ENCODE measurements at places on chromosomes 16 and 17.

GRCh38 chr17:68382582-68383085, 74.7 kb downstream of the WIPI1 start:
- DNase-seq: no peak

DNA sequence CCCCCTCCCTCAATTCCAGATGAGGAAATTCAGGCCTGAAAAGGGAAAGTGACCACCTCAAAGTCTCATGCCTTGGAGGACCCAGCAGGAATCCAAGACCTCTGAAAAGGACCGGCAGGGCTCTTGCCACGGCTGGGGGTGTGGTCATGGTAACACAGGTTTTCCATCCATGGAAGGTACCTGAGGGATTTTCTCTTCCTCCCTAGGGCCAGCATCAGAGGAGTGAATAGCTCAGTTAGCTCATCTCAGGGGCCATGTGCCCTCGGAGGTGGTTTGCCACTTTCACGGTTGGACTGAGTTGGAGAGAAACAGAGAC, 1.3 kb downstream of the CIITA start:
- no peak for DNase-seq

DNA sequence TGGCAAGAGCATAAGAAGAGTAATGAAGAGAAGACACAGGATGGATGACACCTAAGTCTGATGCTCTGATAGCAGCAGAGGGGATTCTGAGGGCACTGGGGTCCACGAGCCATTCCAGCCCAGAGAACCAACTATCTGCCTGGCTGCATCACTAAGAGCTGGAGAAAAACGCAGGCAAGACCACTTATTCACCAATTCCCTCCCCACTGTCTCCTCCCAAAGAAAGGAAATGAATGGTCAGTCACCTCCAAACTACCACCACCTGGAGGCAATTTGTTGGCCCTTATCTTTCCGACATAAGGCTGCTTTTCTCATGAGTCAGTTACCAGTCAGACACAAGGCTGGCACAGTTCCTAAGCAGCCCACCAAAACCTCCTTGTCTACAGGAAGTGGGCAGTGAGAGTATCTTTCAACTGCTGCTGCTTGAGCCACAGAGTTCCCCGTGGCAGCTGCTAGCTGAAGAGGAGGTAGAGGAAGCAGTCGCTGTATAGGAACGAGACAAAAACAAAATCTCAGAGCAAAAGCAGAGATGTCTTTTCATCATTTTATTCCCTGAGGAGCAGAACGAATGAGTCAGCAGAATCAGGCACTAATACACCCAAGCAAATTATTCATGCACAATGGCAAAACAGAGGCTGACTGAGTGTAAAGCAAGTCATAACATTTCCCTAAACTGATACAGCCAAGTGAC, 111.1 kb downstream of the SMG6 start:
- no peak for DNase-seq

- DNase-seq: no peak
Measured at GRCh38 chr17:2113279-2113622, 58.3 kb downstream of the HIC1 start.

DNA sequence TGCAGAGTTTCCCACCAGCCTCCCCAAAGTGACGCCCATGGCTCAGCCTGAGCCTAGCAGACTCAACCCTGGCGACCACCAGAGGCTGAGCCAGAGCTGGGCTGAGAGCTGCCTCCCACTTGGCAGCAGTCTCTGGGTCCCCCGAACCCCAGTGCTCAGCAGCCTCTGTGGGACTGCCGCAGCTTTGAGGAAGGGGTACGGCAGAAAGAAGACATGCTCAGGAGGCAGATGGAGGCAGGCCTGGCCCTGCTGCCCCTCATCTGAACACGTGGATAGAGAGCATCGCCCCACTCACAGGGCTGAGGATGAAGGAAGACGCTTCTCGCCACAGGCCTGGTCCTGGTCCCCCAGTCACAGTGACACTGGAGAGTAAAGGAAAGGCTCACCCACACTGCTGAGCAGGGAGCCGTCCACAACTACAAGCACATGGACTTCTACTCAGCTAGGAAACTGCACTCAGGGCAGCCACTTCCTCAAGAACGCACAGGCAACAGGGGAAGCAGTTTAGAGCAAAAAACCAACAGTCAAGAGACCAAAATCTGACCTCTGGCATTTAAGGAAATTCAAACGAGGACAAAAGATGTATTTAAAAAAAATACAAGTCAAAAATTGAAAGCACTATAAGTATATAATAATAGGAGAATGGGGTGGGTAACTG, 45.2 kb upstream of the GSG1L start:
- no peak for DNase-seq

GRCh38 chr17:17538417-17539391, 42.5 kb upstream of the RASD1 start:
- DNase-seq: no peak

GRCh38 chr17:78442648-78443218, 64.3 kb downstream of the PGS1 start:
- no peak for DNase-seq

DNA sequence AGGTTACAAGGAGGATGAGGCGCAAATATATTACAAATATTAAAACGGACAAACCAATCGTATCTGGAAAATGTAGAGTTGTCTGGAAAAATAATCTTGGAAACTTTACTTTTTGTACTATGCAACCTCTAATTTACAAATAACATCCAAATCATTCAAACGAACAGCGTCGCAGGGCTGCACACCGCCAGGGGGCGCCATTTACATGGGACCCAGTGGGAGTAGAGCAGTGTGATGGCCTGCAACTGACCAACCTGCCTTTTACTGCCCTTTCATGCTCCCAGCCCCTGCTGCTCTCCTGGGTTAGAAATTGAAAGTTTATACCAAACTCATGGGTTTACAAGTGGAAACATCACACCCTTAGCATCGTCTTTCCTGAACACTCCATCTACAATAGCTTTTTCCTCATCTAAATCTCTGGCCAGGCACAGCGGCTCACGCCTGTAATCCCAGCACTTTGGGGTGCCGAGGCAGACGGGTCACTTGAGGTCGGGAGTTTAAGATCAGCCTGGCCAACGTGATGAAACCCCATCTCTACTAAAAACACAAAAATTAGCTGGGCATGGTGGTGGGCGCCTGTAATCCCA, 10.0 kb downstream of the PITPNC1 start:
- peak; percentile 59 for DNase-seq

GRCh38 chr17:44376124-44376523, 12.5 kb upstream of the FAM171A2 start:
- DNase-seq: no peak

- no peak for DNase-seq
Measured at GRCh38 chr16:13110124-13110796, 208.9 kb downstream of the SHISA9 start.

DNA sequence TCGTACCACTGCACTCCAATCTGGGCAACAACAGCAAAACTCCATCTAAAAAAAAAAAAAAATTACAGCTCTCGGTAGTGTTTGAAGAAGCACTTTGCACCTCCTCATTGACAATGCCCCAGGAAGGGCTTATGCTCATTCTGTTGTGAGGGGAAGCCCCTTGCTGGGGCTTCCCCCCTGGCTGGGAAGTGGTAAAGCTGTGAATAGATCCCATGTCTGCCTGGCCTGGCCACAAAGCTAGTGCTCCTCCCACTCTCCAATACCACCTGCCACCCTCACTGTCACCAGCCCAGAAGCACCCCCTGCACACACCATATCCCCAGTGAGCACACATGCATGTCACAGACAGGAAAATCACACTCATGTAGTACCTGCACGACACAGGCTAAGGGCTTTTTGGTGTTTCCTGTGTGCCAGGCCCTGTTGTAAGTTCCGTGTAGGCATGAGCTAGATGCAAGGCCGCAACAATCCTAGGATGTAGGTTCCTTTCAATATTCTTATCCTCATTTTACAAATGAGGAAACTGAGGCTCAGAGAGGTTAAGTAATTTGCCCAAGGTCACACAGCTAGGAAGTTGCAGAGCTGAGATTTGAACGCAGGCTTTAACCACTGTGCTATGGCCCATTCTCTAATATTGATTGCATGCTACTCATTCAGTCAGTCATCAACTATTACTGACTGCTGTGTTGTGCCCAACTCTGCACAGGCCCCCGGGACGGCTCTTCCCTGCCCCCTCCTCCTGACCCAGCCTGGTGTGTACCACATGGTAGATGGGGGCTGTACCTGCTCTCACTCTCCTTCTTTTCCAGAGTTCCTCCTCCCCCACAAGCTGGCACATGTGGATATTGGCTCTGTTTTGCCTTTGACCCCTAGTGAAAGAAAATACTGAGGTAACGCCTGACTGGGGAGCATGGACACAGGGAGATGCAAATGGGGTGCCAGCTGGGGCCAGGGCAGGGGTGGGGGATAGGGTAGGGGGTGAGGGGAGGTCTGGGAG, 11.9 kb upstream of the COL1A1 start:
- DNase-seq: no peak

GRCh38 chr16:88901718-88902337, 35.4 kb upstream of the PABPN1L start:
- no peak for DNase-seq

DNA sequence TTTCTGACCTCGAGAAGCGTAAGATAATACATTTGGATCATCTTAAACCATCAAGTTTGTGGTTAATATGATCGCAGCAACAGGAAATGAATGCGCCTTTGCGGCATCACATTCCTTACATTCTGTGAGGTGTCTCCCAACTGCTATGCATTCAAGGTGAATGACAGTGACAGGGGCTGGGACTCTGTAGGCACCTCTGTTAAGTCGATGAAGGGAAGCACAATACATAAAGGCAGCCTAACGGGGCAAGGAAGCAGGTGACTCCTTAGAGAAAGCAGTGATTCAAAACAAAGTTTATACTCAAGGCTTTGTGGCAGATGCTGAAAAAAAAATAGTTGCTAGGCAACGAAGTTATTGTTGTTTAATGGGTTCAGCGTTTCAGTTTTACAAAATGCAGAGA, 21.6 kb upstream of the EVPL start:
- no peak for DNase-seq

- DNase-seq: peak; percentile 50
Measured at GRCh38 chr16:4624827-4625559, 367 bp downstream of the MGRN1 start.
